SK-N-SH (cell line): ENCODE measurements at places on chromosomes 6 and 20. TPM values are rescaled to one million over a fixed set of nuclear protein-coding genes. Genes with fewer than 3 reads are reported as not detected.

The PRR3 gene
- 21.2 and 26.0 TPM in 2 replicates for polyA plus RNA-seq

The DNAH8 gene
- polyA plus RNA-seq = under 0.01 TPM in 1 of 2 replicates, not detected in the other

The EDN1 gene
- polyA plus RNA-seq = 1.3 TPM in 2 replicates

The GJA10 gene
- not detected in 2 replicates for polyA plus RNA-seq

DNA sequence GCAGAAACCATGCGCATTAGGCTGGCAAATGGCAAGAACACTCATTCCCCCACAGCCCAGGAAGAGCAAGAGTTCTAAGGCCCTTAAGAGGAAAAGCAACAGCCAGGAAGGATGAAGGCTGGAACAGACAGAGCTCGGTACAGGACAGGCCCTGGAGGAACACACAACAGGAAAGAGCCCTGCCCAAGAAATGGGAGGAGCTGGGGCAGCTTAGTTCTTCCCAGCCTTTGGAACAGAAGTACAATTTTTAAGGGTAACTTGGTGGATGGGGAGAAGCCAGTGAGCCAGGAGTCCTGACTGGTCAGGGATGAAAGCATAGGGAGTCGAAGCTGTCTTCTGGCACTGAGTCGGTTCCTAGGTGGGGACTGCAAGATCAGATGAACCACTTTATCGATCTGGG lies 32.4 kb downstream of the OR2B2 start:
- DNase-seq = no peak

The SNAI1 gene
- polyA plus RNA-seq = 3.7 and 6.2 TPM in 2 replicates

DNA sequence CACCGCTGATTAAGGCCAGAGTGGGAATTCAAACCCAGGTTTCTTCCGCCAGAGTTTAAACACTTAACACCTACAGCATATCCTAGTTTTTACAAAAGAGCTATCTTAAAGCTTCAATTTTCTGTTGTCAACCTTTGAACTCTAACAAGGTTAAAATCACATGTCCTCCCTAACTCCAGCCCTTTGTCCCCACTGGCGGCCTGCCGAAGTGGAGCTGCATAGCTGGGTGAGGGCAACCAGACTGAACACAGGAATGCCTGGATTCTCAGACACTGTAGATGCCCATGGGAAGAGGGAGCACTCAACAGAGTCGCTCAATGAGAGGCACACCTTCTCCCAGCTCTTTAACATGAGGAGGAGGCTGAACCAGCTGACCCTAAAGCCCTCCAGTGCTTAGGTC lies 59.1 kb downstream of the LRFN2 start:
- DNase-seq = no peak

- no peak for DNase-seq
Measured at GRCh38 chr6:140697585-140697984, 1323.1 kb upstream of the CITED2 start.

DNA sequence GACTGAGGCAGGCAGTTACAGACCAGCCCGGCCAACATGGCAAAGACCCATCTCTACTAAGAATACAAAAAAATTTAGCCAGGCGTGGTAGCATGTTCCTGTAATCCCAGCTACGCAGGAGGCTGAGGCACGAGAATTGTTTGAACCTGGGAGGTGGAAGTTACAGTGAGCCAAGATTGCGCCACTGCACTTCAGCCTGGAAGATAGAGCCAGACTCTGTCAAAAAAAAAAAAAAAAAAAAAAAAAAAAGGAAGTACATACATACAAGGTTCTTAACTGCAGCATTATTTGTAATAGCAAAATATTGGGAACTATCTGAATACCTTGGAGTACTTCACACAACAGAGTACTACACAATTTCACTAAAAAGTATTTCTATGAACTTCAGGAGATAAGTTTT lies 183.5 kb upstream of the OLIG3 start:
- no peak for DNase-seq

GRCh38 chr6:82419859-82420258 lies 56.2 kb downstream of the TPBG start:
- DNase-seq = no peak

- no peak for DNase-seq
Measured at GRCh38 chr6:16974387-16974673, 127.5 kb upstream of the STMND1 start.

The OR12D3 gene
- not detected in 2 replicates for polyA plus RNA-seq

GRCh38 chr6:21791581-21791980 lies 198.0 kb downstream of the SOX4 start:
- DNase-seq = no peak

DNA sequence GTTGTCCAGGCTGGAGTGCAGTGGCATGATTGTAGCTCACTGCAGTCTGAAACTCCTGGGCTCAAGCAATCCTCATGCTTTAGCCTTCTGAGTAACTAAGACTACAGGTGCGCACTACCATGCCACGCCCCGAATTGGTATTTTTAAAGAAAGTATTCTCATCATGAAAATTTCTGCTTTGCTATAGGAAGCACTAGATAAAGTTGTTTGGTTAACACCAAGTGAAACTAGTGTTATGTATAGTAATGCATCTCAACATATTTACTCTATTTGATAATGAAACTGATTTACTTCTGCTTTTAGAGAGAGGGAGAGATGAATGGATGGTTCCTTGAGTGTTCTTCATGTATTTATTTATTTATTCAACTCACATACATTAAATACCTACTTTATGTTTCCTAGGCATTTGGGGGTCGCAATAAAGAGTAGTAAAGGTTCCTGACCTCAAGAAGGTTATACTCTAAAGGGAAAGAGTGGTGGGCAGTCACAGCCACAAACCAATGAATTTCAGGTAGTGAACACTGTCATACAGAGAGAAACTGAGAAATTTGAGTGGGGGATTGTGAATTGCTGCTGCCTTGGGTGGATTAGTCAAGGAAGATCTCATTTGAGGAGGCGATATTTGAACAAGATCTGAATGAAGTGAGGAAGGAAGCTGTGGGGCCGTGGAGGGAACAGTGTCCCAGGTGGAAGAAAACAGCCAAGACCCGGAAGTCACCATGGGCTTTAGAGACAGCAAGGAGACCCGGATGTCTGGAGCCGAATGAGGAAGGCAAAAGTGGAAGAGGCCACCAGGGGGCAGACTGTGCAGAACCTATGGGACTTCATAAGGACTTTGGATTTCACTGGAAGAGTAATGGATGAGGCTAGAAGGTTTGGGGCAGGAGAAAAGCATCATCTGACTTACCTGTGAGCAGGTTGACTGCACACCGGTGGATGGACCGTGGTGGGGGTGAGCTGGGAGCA lies 185.6 kb downstream of the TSHZ2 start:
- no peak for DNase-seq

DNA sequence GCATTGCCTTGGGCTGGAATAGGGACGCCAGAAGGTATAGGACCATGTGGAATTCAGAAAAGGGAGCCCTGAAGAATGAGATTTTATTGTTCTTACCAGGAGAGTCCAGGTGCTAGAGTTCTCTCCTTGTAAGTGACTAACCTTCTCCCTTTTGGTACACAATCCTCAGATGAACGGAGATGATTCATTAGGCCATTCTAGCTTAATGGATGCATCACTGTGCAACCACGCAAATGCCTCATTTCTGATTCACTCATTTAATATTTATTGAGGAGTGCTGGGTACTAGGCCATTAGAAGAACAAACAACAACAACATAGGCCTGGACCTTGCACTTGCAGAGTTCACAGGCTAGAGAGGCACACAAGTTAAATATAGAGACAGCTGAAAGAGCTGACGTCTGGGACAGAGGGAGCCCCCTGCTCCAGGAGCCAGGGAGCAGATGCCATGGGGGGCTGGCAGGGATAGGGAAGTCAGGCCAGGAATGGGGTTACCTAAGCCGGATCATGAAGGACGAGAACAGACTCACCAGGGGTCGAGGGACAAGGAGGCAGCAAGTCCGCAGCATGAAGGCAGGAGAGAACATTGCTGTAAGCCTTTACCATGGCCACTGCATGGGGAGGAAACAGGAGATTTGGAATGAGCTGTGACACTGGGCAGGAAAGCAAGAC lies 179.5 kb upstream of the AKAP12 start:
- no peak for DNase-seq

GRCh38 chr20:34045294-34045693 lies 51.6 kb downstream of the RALY start:
- DNase-seq = peak; percentile 54

DNA sequence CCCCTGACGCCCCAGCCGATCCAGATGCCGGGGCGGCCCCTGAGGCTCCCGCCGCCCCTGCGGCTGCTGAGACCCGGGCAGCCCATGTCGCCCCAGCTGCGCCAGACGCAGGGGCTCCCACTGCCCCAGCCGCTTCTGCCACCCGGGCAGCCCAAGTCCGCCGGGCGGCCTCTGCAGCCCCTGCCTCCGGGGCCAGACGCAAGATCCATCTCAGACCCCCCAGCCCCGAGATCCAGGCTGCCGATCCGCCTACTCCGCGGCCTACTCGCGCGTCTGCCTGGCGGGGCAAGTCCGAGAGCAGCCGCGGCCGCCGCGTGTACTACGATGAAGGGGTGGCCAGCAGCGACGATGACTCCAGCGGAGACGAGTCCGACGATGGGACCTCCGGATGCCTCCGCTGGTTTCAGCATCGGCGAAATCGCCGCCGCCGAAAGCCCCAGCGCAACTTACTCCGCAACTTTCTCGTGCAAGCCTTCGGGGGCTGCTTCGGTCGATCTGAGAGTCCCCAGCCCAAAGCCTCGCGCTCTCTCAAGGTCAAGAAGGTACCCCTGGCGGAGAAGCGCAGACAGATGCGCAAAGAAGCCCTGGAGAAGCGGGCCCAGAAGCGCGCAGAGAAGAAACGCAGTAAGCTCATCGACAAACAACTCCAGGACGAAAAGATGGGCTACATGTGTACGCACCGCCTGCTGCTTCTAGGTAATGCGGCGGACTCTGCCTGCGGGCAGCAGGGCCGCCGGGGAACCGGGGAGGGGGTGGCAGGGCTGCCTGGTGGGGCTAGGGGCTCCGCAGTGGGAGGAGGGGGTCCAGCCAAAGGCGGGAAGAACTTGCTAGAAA lies 2.3 kb downstream of the GNAS start:
- DNase-seq = peak; percentile 57
